Amniotic stem cell (primary cell): ENCODE measurements at places on chromosomes 4 and X.

DNA sequence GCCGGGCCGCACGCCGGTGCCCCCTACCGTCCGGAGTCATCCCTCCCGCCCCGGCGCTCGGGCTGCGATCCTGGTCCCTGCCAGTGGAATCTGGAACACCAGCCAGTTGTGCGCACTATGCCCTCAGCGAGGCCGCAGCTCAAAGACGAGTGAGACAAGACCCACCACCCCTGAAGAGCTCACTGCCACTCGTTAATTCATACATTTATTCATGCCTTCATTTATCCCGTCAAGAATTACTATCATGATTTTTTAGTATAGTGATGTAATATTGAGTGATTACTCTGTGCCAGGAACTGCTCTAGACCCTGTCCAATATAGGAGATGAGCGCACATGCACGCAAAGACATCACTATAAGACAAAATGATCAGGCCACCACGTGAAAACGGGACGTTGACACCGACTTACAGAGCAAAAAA is 247 bp upstream of the PPA2 start:
- peak; percentile 74 for DNase-seq

- peak; percentile 57 for DNase-seq
These were observed 15.6 kb upstream of the BBS12 start for GRCh38 chr4:122716825-122717448.

DNA sequence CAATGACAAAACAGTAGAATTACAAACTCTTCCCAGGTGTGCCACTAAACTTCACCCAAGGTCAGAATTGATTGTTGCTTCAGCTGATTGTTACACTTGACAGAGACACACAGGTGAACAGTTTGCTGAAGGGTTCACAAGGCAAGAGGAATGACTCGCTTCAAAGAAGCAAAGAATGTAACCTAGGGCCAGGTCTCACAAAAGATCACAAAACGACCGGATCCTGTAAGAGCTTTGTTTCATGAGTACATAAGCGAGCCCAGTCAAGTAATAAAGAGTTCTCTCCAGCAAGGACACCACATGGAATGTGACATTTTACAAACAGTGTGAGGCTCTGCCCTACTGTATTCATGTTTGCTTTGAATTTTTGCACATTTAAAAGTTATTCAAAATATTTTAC is 9.1 kb downstream of the LNX1 start:
- DNase-seq, result no peak

DNA sequence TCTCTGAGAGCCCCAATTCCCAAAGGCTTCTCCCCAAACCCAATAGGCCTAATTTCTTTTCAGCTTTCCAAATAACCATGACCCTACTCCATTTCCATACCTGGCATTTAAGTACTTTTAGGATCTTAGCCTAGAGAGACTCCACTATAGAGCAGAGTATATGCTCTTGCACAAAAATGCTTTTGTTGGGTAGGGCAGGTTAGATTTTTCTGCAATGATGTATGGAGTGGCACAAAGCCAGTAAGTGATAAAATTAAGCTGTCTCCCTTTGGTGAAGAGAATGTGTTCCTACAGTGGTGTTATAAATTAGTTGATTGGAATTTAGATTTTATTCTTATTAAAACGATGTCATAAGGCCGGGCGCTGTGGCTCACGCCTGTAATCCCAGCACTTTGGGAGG is 124.9 kb downstream of the INPP4B start:
- DNase-seq, result no peak

GRCh38 chr4:23038626-23039491 is 346.1 kb downstream of the GBA3 start:
- DNase-seq, result no peak

- DNase-seq, result no peak
These were observed 87.3 kb downstream of the LCORL start for GRCh38 chr4:17934286-17934685.

DNA sequence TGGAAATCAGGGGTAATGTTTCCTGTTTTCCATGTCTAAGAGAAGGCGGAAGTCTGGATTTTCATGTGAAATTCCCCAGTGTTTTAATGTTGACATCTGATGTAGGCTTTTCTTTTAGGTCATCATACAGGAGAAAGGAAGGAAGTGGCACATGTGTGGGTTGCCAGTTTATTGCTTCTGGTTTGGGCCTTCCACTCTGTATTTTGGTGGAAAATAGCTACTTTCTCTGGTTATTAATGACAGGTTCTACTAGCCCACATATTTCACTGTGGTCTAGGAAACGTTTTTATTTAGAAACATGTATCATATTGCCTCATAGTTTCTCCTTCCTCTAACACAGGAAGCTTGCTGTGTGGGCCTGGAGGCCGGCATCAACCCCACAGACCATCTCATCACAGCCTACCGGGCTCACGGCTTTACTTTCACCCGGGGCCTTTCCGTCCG is 7.2 kb downstream of the PDHA1 start:
- no peak for DNase-seq

GRCh38 chr4:14361084-14361483 is 641.2 kb upstream of the CPEB2 start:
- no peak for DNase-seq

GRCh38 chr4:48565362-48566033 is 75.4 kb downstream of the ZAR1 start:
- no peak for DNase-seq

DNA sequence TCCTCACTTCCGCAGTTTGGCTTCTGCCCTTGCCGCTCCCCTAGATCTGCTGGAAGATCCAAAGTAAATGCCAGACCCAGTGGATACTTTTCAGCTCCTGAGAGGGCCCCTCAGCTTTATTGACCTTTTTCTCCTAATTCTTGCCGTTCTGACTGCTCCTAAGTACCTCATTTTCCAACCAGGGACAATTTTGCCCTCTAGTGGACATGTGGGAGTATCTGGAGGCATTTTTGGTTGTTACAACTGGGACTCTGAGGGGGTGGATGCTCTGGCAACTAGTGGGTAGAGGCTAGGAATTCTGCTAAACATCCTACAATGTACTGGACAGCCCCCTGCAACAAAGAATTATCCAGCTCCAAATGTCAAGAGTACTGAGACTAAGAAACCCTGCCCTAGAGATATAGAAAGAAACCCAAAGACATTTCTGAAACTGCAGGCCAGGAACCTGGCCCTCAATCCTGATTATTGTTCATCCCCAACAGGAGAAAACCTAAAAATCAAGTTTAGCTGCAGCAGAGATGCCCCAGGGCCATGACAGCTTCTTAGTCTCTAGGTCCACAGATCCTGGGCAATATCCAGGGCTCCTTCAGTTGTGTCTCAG is 3.4 kb downstream of the TEX13B start:
- no peak for DNase-seq

DNA sequence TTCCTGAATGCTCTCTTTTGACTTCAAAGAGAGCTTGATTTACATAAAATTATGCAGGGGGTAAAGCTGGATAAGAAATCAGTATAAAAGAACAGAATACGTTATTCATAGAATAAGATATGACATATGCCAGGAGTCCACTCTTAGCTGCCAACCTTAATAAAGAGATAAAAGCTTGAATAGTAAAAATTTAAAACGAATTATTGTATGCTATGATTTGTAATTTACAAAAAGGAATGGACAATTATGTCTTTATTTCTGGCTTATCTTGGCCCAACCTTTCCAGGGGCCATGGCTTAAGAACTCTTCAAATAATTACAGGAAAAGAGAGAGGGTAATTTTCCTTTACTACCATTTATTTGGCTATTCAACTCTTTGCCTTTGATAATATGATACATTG is 192.2 kb upstream of the ITM2A start:
- DNase-seq, result no peak
